WTC11 (cell line): ENCODE measurements at places on chromosomes 5 and 9.

- H3K27me3 ChIP-seq = no peaks in the 10 kb centered on the region
- no peak overlapping the region for H3K27ac ChIP-seq
- peak; percentile 73 for DNase-seq
- H3K4me1 ChIP-seq = peaks cover 4% of the 10 kb centered on the region; the same call in 1 of the 2 replicates
- H3K4me3 ChIP-seq = no peak overlapping the region
Measured at GRCh38 chr9:72280913-72281500, 84.0 kb downstream of the ZFAND5 start.

GRCh38 chr9:134346151-134346550 is 19.9 kb downstream of the RXRA start:
- H3K27ac ChIP-seq = no peak overlapping the region
- 0 out of 2 replicates have a peak, but pooled peaks cover 4% of the 10 kb centered on the region for H3K4me1 ChIP-seq
- DNase-seq = no peak

DNA sequence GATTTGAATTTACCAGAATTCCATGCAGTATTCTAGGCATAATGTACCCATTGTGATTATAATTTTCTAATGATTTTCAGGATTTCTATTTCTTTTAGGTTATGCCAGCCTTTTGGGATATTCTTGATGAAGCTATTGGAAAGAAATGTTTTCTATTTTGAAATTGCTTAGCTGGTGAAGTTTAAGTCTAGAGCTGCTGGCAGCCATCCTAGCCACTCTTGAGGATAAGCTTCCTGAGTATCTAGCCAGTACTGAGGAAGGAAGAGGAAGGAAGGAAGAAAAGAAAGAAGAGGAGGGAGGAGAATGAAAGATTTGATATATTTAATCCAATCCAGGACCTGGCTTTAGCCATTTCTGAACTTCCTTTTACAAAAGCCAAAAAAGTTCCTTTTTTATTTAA is 142.1 kb upstream of the DAB2 start:
- peaks cover 10% of the 10 kb centered on the region for H3K4me1 ChIP-seq
- no peaks in the 10 kb centered on the region for H3K36me3 ChIP-seq
- H3K4me3 ChIP-seq = no peak overlapping the region
- no peaks in the 10 kb centered on the region for H3K27me3 ChIP-seq
- H3K27ac ChIP-seq = no peak overlapping the region

DNA sequence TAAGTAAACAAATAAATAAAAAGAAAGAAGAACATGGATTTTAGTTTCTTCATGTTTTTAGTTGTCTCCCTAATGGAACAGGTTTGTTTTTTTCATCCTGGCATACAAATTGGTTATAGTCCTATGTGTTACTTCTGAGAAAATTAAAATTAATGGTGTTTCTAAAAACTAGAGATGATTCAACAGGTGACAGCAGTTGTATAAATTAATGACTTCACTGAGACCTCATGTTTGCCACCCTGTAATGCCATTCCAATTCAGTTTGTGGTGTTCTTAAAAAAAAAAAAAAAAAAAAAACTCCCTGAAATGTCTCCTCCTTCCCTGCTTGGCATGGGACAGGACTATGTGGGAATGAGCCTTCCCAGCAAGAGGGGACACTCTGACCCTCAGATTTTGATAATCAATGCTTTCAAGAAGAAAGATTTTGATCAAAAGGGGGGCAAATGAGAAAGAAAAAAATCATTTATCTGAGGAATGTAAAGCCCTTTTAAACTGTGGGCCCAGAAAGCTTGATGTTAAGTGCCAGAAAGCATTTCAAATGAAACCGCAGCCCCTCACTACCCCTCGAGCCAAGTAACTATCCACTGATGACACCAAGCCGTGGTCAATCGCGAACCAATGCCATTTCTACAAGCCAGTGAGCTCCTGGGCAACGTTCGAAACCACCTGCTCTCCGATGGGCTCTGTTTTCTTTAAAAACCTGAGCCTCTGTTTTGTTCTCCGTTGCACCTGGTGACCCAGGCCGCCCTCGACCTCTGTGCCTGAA is 941 bp downstream of the EXD3 start:
- H3K27me3 ChIP-seq = no peaks in the 10 kb centered on the region; the same call in 1 of the 2 replicates
- H3K36me3 ChIP-seq = no peaks in the 10 kb centered on the region
- H3K4me1 ChIP-seq = peaks cover 7% of the 10 kb centered on the region
- no peak for DNase-seq
- H3K27ac ChIP-seq = 0 out of 2 replicates have a peak overlapping the region, but pooled peaks have one; percentile 78
- H3K4me3 ChIP-seq = peak overlapping the region; percentile 88

DNA sequence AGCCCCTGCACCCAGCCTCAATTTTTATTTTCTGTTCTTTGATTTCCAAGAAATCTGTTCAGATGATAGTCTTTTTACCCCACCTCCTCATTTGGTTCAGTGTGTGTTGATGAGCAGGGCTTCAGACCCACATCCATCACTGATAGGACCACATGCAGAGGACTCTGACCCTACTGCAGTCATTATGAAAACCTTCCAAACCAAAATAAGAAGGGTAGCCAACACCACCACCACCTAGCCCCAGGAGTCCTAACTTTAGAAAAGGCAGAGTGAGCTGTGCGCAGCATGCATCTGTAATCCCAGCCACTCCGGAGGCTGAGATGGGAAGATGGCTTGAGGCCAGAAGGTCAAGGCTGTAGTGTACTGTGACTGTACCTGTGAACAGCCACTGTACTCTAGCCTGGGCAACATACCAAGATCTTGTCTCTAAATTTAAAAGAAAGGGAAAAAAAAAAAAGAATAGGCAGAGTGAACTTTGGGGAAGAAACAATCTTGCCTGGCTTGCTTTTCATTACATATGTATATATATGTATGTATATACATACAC is 13.0 kb downstream of the CDKN2AIPNL start:
- H3K36me3 ChIP-seq = peaks cover 33% of the 10 kb centered on the region
- H3K27me3 ChIP-seq = no peaks in the 10 kb centered on the region
- no peak overlapping the region for H3K4me3 ChIP-seq
- DNase-seq = no peak
- no peak overlapping the region for H3K27ac ChIP-seq
